Left renal cortex interstitium (tissue), 4 donors: ENCODE measurements at places on chromosomes 16 and 17. TPM values are rescaled to one million over a fixed set of nuclear protein-coding genes. Genes with fewer than 3 reads are reported as not detected.

GRCh38 chr16:4401094-4401501, 15.3 kb downstream of the CORO7 start:
- no peak for DNase-seq

- DNase-seq, result no peak
Measured at GRCh38 chr17:4375039-4375748, 8.7 kb upstream of the UBE2G1 start.

GRCh38 chr17:851924-852323, 69.8 kb downstream of the MRM3 start:
- DNase-seq, result no peak

DNA sequence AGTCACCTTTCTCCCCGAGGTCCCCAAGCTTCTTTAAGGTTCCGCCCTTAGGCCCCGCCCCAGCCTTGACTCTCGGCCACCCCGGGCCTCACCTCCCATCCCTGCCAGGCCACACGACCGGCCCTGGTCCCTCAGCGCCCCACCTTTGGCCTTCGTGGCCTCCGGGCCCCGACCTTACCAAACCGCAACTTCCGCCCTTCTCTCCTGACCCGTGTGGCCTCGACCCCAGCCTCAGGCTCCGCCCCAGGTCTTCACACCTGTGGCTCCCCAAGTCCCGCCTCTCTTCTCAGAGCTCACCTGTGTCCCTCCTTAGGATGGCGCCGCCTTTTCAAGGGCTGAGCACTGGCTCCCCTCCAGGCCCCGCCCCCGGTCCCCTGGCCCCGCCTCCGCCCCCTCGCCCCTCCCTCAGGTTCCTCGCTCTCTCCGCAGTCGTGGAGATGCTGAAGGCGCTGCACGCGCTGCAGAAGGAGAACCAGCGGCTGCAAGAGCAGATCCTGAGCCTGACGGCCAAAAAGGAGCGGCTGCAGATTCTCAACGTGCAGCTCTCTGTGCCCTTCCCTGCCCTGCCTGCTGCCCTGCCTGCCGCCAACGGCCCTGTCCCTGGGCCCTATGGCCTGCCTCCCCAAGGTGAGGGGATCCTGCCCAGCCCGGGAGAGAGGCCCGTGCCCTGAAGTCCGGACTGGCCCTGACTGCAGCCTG, 10.0 kb upstream of the CISD3 start:
- no peak for DNase-seq

The IGSF6 gene
- 8.1 TPM for polyA plus RNA-seq

GRCh38 chr16:87835882-87836331, 33.4 kb downstream of the SLC7A5 start:
- DNase-seq, result no peak

The ASPHD1 gene
- 1.1 TPM for polyA plus RNA-seq

GRCh38 chr17:73348018-73348828, 36.4 kb upstream of the CDC42EP4 start:
- no peak for DNase-seq

DNA sequence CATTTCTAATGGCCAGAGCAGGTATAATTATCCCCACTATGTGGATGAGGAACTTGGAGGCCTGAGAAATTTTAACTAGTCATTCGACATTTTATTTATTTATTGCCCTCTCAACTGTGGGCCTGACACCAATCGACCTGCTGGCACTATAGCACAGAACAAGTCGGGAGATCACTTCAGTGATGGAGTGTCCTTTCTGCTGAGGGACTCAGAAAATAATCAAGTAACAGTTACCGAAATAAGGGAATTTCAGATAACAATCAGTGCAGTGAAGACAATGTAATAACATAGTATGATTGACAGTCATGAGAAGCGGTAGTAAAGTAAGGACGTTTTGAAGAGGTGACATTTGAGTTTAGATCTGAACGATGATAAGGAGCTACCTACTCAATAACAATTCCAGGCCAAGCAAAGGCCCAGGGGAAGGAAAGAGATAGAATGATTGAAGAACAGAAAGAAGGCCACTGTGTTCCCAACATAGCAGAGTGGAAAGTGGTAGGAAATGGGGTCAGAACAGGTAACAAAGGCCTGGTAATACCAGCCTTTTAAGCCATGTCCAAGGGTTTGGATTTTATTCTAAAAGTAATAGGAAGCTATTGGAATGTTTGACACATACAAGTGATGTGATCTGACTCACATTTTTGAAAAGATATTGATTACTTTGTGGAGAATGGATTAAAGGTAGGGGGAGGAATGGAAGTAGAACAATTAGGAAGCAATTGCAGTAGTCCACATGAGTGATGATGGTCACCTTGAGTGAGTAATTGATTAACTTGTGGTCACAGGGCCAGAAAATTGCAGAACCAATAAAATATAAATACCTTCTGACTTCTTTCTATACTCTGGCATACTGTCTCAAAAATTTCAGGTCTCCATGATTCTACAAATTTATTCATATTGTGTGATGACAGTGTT, 1.4 kb downstream of the STXBP4 start:
- DNase-seq, result no peak

GRCh38 chr16:85399583-85400284, 213.4 kb upstream of the GSE1 start:
- DNase-seq, result no peak

The CBFA2T3 gene
- polyA plus RNA-seq, result 1.8 TPM

- no peak for DNase-seq
Measured at GRCh38 chr17:42669977-42670788, 6.6 kb downstream of the PLEKHH3 start.

DNA sequence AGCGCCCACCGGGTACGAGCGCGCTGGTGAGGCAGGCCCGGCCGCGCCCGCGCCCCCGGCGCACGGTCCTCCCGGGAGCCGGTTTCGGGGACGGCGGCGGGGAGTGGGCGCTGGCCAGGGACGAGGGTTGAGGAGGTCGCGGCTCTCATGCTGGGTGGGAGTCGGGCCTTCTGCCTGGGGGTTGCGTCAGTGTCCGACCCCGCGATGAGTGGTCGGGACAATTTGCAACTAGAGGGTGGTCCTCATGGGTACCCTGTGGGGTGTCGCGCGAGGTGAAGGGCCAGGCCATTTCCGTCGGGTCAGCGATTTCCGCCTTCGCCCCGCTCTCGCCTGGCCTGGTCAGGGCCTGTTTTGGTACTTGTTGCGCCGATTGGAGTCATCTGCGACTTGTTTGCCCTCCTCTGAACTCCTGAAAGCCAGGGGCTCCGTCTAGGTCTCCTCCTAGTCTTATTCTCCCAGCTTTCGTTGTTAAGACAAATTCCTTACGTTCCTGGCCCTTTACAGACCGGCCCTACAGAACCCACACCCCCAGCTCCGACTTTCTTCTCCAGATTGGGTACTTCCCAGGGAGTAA, 14.9 kb downstream of the NAA60 start:
- no peak for DNase-seq

DNA sequence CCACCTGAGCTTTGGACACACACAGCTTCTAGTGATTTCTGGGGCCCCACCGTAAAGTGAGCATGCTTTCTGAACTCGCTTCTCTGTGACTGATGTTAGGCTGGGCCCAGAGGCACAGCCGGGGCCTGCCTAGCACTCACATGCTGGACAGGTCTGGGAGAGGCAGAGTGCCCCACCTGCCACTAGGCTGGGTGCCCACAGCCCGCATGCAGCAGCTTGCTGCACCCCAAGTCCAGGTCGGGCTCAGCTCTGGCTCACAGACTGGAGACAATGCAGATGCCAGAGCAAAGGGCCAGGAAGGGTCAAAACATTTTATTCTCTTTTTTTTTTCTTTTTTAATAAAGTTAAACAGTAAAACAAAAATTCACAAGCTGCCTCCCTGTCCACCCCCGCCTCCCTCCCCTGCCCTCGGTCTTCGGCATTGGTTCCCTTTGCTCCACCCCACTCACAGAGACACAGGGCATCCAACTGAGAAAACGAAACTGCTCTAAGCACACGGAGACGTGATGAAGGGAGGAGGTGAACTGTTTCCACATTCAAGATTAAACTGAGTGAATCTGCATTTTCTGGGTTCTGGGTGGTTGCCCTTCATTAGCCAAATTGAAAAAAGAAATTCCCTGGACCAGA, 9.7 kb downstream of the CNP start:
- no peak for DNase-seq

The CDC6 gene
- 23.3 TPM for polyA plus RNA-seq

GRCh38 chr16:8589057-8589899, 1.0 kb downstream of the TMEM114 start:
- DNase-seq, result no peak

DNA sequence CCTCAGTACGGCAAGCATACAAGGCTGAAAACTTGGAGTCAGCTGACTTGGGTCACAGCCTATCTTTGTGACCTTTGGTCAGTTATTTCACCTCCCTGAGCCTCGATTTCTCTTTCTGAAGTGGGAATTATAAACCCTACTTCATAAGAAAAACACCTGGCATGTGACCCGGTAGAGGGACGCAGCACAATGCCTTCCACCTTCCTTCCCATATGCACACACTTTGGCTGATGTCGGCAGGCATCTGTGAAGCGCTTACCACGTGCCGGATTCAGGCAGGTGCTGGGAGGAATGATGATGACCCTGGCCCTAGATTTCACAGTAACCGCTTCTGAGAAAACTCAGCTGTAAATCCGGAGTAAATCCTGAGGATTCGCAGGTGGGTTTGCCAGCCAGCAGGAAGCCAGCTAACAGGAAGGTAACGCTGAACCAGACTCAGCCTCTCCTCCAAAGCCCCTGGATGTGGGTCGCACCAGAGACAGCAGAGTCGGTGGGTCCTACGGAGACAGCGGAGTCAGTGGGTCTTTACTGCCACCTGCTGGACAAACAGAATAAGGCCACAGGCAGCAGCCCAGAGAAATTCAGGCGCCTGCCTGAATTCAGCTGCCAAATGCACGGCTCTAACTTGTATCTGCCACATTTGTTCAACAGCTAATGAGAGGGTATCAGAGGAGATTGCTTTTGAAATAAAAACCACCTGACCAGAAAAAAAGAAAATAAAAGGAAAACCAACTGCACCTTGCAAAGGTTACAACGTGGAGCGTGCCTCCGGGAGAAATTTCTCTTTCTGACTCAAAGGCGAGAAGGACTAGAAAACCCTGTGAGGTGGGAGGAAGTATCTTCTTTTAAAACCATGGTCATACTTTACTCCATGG, 16.6 kb downstream of the COPRS start:
- DNase-seq, result peak; percentile 73

DNA sequence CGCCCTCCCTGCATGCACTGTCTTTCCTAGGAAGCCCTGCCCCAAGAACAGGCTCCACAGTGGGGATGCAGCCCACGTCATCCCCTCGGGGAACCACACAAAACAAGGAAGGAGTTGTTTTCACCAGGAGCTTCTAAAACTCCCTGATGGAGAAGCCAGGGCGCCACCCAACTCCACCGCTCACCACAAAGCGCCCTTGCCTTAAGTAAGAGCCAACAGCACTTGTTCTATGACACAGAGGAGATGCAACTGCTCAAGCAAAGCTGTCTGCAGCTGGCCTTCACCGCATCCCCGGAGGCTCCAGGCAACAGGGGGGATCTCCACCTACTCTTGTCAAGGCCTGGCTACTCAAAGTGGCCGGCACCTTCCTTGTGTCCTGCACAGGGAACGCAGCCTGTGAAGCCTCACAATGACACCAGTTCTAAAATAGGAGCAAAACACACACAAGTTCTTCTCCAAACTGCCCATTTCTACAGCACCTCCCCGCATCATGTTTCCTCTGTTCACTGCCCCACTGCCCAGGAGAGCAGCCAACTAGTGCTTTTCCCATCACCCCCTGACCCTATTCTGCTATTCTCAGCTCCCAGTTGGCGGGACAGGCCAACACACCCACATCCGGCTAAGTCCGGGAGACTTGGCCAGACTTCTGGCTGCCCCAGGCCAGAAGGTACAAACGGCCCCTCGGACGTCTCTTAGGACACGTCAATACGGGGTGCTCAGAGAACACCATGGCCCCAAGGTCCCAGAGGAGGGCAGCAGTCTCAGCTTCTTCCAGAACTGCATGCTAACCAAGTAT, 24.2 kb downstream of the MPG start:
- no peak for DNase-seq

The P2RX5 gene
- 1.5 TPM for polyA plus RNA-seq

- DNase-seq, result no peak
Measured at GRCh38 chr17:3886776-3887175, 6.1 kb downstream of the CAMKK1 start.

- no peak for DNase-seq
Measured at GRCh38 chr16:68319185-68319908, 8.5 kb downstream of the PRMT7 start.

DNA sequence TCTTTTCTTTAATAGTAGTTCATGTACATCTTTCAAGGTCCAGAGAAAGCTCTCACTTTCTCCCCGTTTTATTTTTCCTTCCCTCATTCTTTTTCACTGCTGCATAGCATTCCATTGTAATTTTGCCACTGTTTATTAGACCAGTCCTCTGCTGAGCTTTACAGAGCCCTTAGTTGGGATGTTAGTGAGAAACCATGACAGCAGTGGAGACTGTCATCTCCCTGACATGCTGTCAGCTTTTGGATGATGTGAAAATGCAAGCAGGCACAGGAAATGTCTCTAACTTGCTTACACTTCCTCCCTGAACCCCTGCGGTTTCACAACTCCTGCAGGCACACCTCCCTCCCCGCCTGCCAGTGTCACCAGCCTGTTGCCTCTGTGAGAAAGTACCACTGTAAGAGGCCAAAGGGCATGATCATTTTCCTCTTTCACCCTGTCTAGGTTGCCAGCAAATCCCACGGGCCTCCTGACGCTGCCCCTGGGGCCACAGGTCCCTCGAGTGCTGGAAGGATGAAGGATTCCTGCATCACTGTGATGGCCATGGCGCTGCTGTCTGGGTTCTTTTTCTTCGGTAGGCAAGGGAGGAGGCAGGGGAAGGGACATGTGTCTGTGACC, at the start of gene ITGAL:
Gene ITGAL, plus strand, starts transcription at position 415 of the 615 bp plus-strand sequence. Its CDS starts 96 bp downstream, at position 511.
- DNase-seq, result no peak

- peak; percentile 34 for DNase-seq
Measured at GRCh38 chr17:34420254-34420766, 57.3 kb upstream of the CCL1 start.

The AMDHD2 gene
- polyA plus RNA-seq, result 20.1 TPM

- DNase-seq, result no peak
Measured at GRCh38 chr16:82092711-82093110, 57.7 kb downstream of the HSD17B2 start.

GRCh38 chr17:56754523-56755208, 79.1 kb downstream of the C17orf67 start:
- no peak for DNase-seq

GRCh38 chr16:21959050-21959449, 5.9 kb downstream of the UQCRC2 start:
- no peak for DNase-seq

DNA sequence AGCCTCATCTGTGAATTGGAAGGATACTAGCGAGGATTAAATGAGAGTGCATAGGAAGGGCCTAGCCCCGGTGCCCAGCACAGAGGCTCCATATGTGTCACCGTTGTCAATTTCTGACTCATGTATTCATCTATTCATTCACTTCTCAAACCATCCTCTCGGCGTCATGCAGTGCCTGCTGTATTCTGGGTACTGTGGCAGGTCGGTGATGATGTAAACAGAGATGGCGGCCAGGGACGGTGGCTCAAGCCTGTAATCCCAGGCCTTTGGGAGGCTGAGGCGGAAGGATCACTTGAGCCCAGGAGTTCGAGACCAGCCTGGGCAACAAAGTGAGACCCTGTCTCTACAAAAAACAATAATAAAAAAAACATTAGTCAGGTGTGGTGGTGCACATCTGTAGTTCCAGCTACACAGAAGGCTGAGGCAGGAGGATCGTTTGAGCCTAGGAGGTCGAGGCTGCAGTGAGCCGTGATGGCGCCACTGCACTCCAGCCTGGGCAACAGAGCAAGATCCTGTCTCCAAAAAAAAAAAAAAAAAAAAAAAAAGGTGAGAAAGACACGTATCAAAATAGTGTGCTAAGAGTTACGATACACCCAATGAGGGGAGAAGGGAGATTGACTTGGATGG, 4.3 kb upstream of the PPP1R1B start:
- DNase-seq, result no peak

The KRTAP2-2 gene
- not detected for polyA plus RNA-seq
